ENCODE measurements at places on chromosomes 3 and 15. TPM values are rescaled to one million over a fixed set of nuclear protein-coding genes. Genes with fewer than 3 reads are reported as not detected.

GRCh38 chr3:56630966-56631365, 52.1 kb downstream of the TASOR start:
- no peak for DNase-seq

GRCh38 chr3:183387797-183388196, 40.6 kb downstream of the MCF2L2 start:
- no peak for DNase-seq

DNA sequence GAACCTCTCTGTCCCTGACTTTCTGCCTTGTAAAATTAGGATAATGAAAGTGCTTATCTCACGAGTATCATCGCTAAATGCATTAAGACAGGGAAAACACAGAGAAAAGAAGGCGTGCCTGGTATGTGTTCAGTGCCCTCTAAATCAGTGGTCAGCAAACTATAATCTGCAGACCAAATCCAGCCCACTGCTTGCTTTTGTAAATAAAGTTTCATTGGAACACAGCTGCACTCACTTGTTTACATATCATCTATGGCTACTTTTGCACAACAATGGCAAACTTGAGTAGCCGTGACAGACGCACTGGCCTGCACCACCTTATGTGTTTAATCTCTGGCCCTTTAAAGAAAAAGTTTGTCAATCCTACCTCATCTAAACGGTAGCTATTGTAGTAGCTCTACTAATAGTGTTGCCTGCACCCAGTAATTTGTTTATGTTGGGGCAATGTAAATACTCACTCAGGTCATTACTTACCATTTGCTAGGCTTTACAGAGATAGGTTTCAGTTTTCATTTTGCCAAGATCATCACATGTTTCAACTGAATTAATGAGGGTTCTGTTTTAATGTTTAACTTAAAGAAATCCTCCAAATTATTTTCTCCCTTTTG, 229.4 kb downstream of the FEZF2 start:
- no peak for DNase-seq

DNA sequence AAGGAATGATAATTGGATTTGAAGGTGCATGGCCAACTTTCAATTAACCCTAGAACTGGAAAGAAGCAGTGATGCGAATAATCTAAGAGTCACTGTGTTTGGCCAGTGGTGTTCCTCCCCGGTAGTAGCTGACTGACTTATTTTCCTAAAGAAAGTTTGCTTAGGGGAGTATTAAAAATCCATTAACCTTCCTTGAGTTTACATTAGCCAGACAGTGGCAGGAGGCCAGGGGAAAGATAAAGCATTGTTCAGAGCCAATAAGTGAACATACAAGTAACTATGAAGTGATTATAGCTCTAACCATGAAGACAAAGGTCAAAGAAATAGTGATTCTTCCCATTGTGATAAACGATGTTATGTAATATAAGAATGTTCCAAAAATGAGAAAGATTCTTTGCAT, 8.9 kb upstream of the TMEM202 start:
- DNase-seq: no peak

- DNase-seq: no peak
Measured at GRCh38 chr3:145246291-145246690, 914.7 kb downstream of the PLOD2 start.

SPG11 gene
- total RNA-seq: 84.6 TPM

Data from activated CD4-positive, alpha-beta memory T cell treated with anti-CD3 and anti-CD28 coated beads for 36 hours (primary cell).